ENCODE measurements at places on chromosomes 12 and 14.

DNA sequence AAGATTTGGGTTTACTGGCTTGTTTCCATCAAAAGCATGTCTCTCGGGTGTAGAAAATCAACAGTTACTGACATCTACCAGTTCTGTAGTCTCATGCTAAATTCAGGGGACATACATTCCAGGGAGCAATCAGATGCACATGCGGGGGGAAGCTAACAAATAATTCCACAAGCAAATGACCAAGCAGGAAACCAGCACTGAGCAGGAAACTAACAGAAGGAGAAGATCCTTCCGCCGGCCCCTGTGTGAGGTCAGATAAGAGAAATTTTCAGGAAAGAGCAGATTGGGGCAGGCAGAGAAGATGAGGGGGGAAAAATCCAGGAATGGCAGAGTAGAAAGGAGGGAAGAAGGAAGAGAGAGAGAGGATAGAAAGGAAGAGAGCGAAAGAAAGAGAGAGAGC lies 127.6 kb upstream of the TMCC3 start:
- DNase-seq = no peak

DNA sequence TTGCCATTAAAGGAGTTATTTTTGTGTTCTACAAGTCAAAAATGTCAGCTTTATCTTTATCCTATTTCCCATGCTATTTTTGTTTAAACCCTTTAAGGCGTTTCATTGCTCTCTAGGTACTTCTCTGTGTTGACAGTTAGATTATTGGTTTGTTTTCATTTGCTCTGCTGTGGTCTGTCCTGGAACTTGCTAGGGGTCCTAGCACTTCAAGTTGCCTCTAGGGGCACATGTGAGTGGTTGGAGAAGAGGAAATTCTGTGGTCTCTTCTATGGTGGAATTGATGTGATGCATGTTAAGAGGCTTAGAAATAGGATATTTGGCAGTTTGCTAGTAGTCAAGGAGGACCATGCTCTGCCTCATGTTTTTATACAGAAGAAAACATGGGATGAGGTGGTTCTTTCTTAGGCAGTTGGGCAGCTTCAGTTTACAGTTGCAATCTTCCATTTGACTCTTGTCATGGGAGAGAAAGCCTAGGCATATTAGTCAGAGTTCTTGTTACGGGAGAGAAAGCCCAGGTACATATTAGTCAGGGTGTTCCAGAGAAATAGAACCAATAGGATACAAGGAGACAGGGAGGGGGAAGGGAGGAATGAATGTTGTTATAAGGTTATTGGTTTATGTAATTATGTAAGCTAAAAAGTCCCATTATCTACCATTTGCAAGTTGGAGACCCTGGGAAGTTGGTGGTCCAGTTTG lies 14.4 kb downstream of the TTLL5 start:
- DNase-seq = peak; percentile 23

DNA sequence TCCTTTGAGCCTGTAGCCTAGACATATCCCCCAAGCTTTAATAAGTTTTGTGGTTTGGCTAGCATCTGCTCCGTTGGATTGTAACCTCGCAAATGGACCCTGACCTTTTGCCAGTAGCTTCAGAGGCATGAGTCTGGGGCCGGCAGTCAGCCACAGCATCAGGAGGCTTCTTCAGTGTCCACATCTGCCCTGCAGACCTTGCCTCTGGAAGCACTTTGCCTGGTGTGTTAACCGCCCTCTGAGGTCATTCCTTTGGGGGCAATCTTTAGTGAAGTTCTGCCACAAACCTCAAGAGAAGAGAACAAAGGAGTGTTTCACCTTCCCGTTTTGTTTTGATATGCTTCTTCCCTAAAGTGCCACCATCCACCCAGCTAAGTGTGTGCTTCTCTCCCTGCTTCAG lies 71.4 kb downstream of the GNS start:
- DNase-seq = no peak

DNA sequence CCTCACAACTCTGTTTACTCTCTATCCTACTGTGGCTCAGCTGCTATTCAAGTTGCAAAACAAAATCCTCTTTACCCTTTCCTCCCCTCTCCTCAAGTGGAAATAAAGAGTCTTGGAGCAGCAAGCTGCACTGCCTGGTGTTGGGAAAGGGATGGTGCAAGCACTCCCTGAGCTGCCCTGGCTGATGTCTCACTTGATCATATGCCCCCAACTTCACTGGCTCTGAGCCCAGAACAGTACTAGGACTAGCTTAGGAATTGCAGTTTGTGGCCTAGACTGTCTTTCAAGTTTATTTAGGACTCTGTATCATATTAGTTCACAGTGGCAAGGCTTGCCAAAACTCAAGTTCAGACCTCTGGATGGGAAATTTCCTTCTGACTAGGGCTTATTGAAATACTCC lies 1683.8 kb upstream of the SEL1L start:
- no peak for DNase-seq

- no peak for DNase-seq
These were observed 101.4 kb upstream of the RTL1 start for GRCh38 chr14:101004954-101005353.

DNA sequence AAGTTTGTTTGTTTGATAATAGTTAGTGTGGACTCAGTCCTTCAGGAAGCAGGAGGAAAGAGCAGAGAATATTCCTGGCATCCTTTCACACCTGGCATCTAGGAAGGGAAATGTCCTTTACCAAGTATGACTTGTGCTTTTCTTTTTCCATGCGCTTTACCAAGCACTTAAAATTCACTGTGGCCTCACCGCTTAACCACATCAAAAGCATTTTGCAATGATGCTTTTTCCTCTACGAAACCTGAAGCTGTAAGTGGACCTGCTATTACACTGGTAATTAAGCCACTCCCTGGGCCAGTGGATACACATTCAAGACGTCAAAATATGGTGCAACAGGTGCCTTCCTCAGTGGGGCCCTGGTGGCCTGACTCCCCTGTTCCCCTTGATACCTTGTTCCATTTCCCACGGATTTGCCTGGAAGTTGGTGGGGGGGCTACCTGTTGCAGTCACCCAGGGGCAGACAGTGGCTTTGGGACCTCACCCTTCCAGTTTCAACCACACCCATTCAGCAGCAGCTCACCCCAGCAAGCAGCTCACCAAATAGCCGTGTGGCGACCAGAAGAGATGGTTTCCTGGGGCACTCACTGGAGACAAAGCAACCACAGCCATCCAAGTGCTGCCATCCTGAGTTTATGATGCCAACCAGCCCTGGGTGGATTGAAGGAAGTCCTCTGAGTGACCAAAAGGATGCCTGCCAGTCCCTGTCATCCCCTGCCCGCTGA lies 14.2 kb upstream of the FZD10 start:
- DNase-seq = no peak

DNA sequence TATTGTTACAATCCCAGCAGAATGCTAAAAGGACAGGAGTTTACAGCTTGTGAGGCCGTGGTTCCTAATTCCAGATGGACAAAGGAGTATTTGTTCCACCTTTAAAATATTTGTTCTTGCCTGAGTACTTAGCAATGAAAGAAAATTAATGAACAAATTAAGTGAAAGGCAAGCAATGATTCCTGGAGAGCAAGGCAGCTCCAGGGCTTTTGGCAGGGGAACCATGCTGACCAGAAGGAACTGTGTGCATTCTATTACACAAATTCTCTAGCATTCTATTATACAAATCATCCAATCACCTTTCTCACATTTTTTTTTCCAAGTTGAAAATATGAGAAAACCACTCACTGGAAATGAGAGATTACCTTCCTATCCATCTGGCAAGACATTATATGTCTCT lies 1.8 kb upstream of the BMAL2 start:
- DNase-seq = no peak
